ENCODE measurements at places on chromosomes 16 and 17. TPM values are rescaled to one million over a fixed set of nuclear protein-coding genes. Genes with fewer than 3 reads are reported as not detected.

OR3A3 gene
- total RNA-seq, result not detected

GRCh38 chr17:39573447-39574298 lies 34.0 kb downstream of the NEUROD2 start:
- DNase-seq, result peak; percentile 88

TNFRSF13B gene
- total RNA-seq, result not detected

- no peak for DNase-seq
Observed at GRCh38 chr17:64173646-64174045, 43.7 kb upstream of the ERN1 start.

GRCh38 chr16:84795329-84796053 lies 24.3 kb upstream of the CRISPLD2 start:
- DNase-seq, result peak; percentile 97
